Stimulated activated CD8-positive, alpha-beta memory T cell treated with anti-CD3 and anti-CD28 coated beads, Interleukin-15, amount 100 ng/mL, for 24 hours (primary cell): ENCODE measurements at places on chromosomes 5 and 9.

DNA sequence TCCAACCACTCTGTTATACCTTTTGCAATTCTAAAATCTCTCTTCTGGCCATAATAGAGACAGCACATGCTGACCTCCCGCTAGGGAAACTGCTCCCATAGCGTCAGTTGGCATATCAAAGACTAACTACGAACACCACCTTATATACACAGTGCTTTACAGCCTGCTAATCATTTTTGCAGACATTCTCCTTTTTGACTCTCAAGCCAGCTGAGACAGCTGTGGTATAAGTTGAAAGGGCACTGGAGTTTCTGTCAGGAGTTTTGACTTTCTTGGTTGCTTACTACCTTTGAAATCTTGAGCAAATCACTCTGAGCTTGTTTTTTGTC, 160.2 kb upstream of the TBCA start:
- DNase-seq: no peak

GRCh38 chr9:85263288-85263687, 478.5 kb downstream of the AGTPBP1 start:
- DNase-seq: no peak

DNA sequence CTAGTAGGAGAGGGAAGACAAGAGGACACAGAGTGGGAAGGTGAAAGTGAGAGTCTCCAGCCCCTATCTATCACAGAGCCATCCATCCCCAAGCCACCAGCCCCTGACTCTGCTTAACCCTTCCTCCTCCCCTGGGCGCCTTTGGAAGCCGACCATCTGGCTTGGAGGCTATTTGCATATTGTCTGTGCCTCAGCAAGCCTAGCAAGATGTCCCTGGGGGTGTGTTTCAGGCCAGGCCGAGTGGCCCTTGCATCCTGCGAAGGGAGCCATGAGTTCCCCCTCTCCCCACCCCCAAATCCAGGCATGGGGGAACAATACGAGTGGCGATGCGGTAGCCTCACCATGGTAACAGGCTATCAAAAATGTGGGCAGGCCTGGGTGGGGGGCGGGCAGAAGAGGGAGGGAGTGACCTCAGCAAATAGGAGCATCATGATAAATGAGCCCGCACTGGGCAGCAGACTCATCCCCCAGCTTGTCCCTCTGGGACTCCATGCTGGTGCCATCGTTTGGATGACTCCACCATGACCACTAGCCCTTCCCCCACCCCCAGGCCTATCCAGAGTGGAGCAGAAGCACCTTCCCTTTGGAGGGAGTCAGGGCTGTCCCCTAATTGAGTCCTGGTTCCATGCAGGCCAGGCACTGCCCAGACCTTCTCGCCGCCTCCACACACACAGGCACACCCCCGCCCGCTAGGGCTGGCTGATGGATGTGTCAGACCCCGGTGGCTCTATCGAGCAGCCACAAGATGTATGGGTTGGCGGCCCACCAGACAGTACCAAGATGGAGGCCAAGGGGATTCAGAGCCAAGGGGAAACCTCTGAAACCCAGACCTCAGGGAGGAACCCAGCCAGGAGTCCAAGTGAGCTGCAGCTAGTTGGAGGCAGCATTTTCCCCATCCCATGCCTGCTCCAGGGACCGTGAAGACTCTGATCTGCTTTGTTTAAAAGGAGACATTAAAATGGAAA, 14.6 kb downstream of the URM1 start:
- DNase-seq: no peak

DNA sequence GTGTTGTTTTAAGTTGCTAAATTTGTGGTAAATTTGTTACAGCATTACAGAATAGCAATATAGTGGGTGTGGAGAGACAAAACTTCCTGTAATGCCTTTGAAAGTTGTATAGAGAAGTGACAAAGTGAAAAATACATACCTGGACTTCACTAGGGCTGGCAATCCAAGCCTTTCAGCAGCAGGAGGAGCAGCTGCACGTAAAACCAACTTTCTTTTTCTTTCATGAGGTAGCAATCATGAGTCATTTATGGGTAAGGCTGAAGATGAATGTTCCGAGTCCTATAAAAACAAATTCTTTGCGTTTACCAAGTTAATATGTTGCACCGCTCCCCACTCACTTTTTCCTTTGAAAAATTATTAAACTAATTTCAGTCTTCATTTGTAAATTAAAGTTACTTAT, 1138.2 kb downstream of the TAF11L14 start:
- DNase-seq: no peak

DNA sequence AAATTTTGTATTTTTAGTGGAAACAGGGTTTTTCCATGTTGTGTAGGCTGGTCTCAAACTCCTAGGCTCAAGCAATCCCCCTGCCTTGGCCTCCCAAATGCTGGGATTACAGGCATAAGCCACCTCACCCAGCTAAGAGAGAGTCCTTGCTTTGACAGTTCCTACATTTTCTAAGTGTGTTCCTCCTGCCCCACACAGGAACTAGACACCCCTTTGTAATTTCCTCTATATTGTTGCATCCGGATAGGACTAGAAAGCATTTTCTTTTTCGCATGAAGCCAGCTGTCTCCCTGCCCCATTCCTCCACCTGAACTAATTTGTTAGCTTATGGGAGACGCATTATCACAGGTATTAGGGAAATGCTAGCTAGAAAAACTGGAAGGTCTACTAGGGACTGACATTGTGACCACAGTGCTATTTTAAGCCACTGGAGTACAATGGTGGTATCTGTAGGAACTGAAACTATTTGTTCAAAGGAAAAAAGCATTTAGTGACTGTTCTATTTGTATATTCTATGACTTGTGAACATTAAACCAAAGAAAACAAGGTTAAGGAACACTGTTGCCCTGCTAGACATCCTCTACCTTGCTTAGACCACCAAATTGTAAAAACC, 214.1 kb downstream of the SMARCA2 start:
- no peak for DNase-seq

- DNase-seq: no peak
These were observed 265.4 kb downstream of the DTWD2 start for GRCh38 chr5:118723021-118723338.

- DNase-seq: no peak
These were observed 123.4 kb downstream of the NXNL2 start for GRCh38 chr9:88658311-88658822.

GRCh38 chr5:102855681-102856388, 100.7 kb downstream of the PAM start:
- DNase-seq: no peak

DNA sequence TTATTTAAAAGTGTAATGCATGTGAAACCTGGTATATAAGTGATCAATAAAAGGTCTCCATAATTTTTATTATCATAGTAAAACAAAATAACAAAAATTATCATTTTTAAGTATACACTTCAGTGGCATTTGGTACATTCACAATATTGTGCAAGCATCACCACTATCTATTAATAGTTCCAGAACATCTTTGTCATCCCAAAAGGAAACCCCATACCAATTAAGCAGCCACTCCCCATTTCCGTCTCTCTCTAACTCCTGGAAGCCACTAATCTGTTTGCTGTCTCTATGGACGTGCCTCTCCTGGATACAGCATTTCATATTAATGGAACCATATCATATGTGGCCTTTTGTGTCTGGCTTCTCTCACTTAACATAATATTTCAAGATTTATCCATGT, 7.6 kb downstream of the OLFML2A start:
- no peak for DNase-seq

- DNase-seq: no peak
These were observed 2.9 kb downstream of the ANKDD1B start for GRCh38 chr5:75614176-75614575.

- DNase-seq: no peak
These were observed 114.6 kb upstream of the SAP30L start for GRCh38 chr5:154331232-154331631.

DNA sequence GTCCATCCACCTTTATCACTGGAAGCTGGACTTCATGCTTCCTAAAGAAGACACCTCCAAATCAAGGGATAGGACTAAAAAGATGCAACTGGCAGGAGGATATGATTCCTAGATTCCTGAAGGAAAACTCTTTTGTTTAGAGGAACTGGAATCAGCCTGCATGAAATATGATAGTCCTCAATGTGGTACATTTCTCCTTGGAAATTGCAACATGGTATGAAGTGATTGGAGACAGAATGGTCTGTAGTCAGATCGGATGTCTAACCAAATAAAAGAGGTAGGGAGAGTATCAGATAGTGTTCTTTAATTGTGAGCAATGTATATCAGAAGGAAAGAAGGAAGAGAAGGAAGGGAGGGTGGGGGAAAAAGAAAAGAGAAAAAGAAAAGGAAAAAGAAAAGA, 116.1 kb upstream of the FSTL4 start:
- no peak for DNase-seq

- no peak for DNase-seq
These were observed 36.2 kb downstream of the VAV2 start for GRCh38 chr9:133955821-133956411.

DNA sequence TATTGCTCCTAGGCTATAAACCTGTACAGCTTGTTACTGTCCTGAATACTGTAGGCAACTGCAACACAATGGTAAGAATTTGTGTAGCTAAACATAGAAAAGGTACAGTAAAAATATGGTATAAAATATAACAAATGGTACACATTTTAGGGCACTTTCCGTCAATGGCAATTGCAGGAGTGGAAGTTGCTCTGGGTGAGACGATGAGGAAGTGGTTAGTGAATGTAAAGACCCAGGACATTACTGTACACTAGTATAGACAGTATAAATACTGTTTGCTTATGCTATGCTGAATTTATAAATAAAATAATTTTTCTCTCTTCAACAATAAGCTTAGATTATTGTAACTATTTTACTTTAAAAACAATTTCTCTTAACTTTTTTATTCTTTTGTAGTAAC, 15.6 kb upstream of the ADRB2 start:
- DNase-seq: no peak

DNA sequence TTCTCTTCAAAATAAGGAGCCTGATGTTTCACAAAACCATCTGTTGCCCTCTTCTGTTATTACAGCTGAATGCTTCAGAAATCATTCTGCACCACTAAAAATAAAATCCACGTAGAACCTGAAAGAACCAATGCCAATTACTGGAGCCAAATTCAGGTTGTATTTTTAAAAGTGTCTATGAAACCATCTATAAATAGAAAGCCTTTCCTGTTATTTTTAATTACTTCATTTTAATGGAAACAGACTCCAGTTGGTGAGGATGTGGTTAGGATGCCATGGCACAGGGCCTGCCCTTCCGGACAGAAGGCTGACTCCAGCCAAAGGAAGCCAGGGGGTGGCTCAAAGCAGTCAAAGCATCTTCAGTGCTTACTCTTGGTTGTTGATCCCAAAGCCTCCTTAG, 119.8 kb downstream of the TENT4A start:
- DNase-seq: no peak

DNA sequence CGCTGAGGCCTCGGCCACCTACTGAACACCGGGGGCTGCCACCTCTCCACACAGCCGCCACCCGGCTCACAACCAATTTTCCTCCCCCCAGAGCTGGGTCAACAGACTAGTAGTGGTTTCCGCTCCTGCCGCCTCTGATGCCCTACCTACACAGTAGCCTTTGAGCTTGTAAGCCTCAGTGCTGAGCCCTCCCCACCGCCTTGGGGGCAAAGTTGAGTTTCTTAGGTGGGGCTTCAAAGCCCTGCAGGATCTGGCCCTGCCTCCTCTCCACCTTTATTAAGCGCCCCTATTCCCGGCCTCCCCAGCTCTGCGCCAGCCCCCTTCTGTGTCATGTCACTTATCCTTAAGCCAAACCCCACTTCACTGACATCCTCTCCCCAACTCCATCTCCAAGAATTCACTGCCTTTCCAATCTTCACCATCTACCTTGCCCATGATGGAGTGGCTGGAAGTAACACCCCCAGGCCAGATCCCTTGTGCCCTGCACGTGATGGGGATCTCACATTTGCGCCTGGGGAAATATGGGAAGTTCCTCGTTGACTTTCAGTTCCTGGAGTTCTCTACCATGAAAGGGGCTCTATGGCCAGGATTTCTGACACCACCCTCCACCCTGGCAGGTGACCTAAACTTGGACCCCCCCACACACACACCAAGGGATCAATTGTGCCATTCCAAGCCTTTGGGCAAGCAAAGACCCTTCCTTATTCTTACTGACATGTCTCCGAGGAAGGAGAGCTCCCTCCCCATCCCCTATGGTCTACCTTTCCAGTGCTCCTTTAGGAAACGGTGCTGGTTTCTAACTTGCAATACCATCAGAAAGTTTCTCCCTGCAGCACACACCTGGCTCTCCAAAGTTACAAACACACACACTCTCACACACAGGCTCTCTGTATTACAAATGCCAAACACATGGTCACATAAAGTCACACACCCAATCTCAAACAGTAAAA, 2.7 kb upstream of the CNTFR start:
- DNase-seq: no peak

GRCh38 chr5:103866169-103866568, 303.6 kb upstream of the NUDT12 start:
- no peak for DNase-seq

GRCh38 chr5:100762108-100762507, 141.0 kb downstream of the ST8SIA4 start:
- DNase-seq: no peak

DNA sequence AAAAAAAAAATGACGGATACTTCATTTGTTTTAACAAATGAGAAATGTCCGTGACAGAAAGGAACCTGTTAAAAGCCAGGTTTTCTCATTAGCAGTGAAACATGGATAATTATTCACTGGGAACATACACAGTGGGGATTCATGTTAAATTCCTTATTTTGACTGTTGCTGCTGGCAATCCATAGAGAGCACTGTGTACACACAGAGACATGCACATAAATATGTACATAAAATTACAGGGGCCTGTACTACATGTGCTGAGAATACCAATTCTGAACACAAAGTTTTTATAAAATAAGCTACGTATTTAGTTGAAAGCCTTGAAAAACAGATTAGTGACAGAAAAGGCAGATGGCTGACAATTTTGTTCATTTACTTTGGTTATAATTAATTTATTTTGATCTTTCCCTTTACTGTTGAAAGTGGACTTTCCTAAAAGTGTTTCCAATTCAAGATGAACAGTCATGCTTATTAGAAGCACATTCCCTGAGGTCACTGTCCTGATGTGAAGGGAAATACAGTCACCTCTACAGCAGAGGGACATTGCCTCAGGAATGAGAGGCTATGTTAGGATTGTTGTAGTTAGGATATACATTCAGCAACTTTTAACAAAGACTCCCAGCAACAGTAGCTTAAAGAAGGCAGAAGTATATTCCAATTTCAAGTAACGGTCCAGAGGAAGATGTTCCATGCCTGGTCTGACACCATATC, 166.7 kb downstream of the SAXO1 start:
- no peak for DNase-seq

- DNase-seq: no peak
These were observed 162.5 kb downstream of the PAX5 start for GRCh38 chr9:36871606-36872005.
